ENCODE measurements at places on chromosomes 3 and 15.

- DNase-seq: no peak
These were observed 286.4 kb upstream of the CTDSPL start for GRCh38 chr3:37575284-37575683.

- no peak for DNase-seq
These were observed 23.4 kb downstream of the PARP16 start for GRCh38 chr15:65263313-65263712.

DNA sequence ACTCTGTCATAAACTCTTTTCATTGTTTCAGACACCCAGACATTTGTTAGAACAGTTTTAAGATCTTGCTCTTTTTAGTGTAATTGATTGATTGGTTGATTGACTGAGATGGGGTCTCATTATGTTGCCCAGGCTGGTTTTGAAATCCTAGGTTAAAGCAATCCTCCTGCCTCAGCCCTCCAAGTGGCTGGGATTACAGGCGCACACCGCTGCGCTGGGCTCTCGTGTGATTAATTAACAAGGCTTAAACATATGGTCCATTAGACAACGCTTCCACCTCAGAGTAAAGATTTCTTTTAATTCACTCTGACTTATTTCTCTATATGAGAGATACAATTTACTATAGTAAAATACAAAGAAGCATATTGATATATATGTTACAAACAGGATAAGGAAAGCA, 114.0 kb upstream of the C2CD4B start:
- DNase-seq: no peak

- no peak for DNase-seq
These were observed 190.8 kb upstream of the FAM3D start for GRCh38 chr3:58857402-58857801.

GRCh38 chr3:1288805-1289494, 196.1 kb downstream of the CNTN6 start:
- DNase-seq: no peak

- no peak for DNase-seq
These were observed 310.5 kb upstream of the DNAJC19 start for GRCh38 chr3:181300033-181300432.

GRCh38 chr3:106401666-106402490, 533.1 kb upstream of the CBLB start:
- no peak for DNase-seq

- no peak for DNase-seq
These were observed 47.7 kb downstream of the BDH1 start for GRCh38 chr3:197508051-197508451.

DNA sequence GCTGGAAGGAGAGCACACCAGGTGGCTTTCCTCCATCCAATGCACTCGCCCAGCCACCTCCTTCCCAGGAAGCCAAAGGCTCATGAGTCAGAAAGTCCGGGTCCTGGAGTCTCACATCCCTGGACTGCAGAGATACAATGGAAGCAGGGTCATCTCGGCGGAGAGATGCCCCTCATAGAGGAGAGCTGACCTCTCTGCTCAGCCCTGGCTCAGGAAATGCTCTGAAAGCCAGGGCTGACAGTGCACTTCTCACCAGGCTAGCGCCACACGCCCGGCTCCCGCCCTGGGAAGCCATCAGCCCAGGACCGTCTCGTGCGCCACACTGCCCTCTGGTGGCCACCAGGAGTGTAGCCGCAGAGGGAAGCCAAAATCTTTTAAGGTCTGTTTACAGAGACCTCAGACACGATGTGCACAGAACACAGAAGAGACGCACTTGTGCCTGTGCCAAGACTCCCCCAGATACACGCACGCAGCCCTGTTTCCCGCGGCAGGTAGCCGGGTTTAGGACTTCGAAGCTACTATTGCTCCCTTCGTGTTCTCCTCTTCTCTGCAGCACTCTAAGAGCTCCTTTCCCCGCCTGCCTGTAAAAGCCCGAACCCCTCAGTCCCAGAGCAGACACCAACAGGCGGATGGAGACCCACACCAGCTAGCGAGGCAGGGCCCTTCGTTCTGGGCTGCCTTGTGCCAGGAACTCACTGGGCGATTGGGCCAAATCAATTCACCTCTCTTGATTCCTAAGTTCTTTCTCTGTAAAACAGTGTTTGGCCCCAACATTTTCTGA, 9.7 kb downstream of the NTRK3 start:
- DNase-seq: peak; percentile 66

DNA sequence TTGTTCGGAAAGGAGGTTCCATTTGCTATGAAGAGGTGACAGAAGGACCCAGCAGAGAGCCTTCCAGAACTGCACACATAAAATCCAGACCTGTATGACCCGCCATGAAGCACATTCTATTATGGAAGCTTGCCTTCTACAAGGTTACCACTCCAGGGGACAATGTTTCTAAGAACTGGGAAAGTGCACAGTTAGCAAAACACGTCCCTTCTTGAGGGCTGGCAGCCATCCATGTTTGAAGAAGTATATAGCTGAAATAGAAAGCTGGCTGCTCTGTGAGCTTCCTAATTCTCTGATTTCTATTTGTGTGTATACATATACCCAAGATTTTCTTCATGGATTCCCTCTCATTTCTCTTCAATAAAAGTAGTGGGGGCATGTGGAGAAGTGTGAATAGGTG, 74.6 kb downstream of the CNTN3 start:
- no peak for DNase-seq

DNA sequence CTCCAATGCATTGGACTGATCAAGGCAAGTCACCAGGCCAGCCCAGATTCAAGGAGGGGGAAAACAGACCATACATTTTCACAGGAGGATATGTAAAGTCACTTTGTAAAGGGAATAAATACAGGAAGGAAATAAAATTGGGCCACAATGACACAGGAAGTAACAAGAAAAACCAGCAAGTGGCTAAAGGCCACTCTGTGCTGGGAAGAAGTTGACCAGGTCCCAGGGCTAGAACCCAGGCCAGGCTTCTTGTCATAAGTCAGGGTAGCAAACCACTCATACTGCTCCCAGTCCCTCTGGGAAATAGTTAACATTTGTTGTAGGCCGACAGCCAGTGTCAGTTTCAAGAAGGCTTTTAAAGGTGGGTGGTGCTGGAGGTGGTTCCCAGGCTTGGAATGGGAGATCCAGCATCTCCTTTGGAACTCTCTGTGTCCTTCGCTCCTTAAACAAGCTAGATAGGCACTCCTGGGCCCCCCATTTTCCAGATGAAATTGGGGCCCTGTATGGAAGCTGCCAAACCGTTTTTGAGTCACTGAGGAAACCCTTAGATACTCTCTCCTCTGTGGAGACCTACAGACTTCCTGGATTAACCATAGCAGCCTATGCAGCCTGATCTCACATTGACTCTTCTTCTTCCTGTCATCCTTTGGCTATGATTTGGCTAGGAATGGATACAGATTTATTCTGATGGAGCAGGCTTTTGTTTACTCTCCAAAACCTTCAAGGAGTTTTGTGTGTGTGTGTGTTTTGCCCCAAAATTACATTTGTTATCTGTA, 14.7 kb upstream of the EDC3 start:
- DNase-seq: no peak

- no peak for DNase-seq
These were observed 948.1 kb downstream of the FHIT start for GRCh38 chr3:60303160-60303559.

DNA sequence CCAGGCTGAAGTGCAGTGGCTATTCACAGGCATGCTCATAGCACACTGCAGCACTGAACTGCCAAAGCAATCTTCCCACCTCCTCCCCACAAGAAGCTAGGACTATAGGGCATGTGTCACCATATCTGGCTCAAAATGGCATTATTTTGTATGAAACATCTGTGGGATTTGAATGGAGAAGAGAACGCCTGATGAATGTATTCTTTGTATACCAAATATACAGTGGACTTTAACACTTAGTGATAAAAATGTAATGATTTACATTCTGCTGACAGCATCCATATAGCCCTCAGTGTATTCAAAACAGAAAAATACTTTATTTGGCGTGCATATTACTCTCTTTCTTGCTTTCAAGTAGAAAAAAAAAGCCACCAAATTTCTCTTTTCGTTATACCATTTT, 257.8 kb downstream of the FOXP1 start:
- DNase-seq: no peak

DNA sequence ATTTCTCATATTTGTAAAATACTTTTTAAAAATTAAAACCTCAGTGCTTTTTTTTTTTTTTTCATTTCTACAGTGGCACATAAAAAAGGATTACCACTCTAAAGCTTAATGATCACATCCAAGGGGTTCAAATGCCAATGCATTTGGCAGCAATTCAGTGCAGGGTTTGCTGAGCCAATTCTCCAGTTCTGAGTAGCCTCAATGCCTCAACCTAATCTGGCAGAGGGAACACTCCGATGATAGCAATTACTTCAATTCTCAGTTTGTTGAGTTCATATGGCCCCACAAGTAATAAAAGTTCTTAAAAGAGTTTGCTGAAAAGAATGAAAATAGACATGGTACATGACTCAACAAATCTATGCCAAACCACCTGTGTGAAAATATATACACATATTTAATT, 79.3 kb upstream of the RBMS3 start:
- no peak for DNase-seq

- no peak for DNase-seq
These were observed 22.1 kb upstream of the TJP1 start for GRCh38 chr15:29844290-29844903.

DNA sequence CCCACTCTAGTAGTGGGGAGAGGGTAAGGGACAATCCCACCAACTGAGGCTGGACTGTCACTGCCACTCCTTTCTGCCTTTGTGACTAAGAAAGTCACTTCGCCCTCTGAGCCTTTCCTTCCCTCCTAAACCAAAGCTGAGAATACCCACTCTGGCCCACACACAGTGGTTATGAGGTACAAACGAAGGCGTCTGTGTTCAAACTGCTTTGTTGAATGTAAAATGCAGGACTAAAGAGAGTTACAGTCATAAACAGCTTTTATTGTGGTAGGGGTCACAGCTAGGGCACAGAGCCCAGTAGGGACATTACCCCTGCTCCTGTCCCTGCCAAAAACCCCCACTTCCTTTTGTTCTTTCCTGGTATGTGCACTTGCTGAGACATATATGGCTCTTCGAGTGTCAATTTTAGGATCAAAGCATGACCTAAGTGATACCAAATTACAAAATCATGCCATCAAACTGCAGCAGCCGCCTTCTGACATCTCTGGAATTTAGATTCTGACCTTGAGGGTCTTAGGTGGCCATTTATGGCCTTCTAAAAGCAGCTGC, 45.1 kb downstream of the CTDSPL start:
- no peak for DNase-seq

GRCh38 chr3:63595221-63595620, 57.3 kb upstream of the SNTN start:
- DNase-seq: no peak

DNA sequence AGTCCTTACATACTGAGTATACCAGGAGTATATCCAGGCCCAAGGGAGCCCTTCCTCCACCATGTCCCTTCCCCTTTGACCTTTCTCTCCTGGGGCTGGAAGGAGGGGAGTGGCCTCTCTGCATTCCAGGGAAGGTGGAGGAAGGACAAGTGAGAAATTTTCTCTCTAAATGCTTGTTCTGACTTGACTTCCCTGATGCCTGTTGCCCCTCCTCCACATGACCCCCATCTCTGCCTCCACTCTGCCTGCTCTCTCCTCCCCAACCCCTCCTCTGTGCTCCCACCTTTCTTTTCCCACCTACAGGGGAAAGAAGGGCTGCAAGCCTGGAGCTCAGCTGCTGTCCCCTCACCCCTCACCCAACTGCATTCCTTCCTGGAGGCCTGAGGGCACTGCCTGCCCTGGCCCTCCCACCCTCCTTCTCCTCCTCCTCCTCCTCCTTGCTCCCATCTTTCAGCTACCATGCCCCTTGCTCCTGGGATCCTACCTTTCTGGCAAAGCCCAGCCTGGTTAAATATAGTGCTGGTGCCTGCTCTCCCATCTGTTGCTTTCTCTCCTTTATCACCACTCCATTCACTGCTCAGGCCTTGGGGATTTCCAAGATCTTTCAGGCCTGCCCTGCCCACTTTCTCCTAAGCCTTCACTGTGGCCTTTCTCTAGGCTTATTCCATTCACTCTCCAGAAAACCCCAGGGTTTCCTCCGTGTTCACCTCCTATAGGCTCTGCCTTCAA, 8.5 kb upstream of the DAG1 start:
- DNase-seq: no peak

GRCh38 chr3:69568951-69569350, 170.3 kb upstream of the MITF start:
- no peak for DNase-seq

DNA sequence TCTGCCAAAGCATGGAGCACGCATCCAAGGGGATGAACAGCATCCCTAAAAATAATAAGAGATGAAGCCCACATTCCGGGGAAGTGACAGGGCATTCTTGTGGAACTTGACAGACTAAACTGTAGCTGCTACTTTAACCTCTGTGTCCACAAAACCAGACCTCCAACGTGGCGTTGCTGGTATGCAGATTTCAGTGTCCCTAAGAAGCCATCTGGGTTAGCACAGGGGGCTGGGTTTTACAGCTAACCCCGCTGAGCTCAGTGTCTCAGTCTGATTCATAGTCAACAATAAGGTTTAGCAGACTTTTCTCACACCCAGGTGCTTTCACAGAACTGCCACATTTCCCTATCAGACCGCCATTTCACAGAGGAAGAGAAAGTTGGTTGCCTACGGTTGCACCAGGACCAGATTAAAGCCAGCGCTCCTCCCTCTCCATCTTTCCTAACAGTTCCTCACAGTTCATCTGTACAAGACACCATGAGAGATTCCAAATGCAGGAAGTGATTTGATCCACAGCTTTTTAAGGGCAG, 61.6 kb upstream of the CTDSPL start:
- DNase-seq: no peak

GRCh38 chr3:67648701-67649100, 5.7 kb downstream of the SUCLG2 start:
- no peak for DNase-seq

GRCh38 chr3:195194559-195195206, 76.3 kb downstream of the XXYLT1 start:
- DNase-seq: no peak

- no peak for DNase-seq
These were observed 48.9 kb upstream of the AMOTL2 start for GRCh38 chr3:134423153-134423552.

DNA sequence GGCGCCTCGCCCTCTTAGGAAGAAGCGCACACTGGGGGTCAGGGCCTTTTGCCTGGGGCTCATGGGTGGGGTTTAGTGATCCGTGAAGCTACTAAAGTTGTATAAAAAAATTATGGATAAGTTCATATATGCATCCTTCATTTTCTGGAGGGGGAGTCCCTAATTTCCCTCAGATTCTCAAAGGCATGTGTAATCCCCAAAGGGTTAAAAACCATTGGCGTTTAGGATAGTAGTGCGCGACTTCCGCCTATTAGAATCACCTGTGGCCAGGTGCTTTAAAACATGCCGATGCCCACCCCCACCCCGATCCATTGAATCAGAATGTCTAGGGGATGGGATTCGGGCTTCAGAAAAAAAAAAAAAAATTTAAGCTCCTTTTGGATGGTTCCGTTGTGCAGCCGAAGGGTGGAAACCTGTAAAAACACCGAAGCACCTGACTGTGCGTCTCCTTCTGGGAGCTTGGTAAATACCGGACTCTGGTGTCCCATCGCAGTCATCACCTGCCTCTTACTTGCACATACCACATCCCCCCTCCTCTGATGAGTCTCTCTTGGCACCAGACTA, 570 bp downstream of the APH1B start:
- DNase-seq: no peak

- no peak for DNase-seq
These were observed 377.0 kb downstream of the OCA2 start for GRCh38 chr15:27722102-27722501.
